ENCODE measurements at places on chromosomes 4 and X.

DNA sequence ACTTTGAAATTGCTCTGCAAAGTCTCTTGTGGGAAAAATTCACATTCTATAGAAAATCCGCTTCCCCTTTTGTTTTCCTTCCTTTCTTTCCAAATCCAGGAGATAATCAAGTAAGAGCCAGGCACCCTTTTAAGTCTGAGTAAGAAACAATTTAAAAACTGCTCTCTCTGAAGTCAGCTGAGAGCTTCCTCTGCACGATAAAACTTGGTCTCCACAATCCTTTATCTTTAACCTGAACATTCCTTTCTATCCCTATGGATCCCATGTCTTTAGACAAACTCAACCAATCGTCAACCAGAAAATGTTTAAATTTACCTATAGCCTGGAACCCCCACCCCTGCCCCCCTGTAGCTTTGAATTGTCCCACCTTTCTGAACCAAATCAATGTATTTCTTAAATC is 1723.6 kb upstream of the AGA start:
- no peak for DNase-seq

DNA sequence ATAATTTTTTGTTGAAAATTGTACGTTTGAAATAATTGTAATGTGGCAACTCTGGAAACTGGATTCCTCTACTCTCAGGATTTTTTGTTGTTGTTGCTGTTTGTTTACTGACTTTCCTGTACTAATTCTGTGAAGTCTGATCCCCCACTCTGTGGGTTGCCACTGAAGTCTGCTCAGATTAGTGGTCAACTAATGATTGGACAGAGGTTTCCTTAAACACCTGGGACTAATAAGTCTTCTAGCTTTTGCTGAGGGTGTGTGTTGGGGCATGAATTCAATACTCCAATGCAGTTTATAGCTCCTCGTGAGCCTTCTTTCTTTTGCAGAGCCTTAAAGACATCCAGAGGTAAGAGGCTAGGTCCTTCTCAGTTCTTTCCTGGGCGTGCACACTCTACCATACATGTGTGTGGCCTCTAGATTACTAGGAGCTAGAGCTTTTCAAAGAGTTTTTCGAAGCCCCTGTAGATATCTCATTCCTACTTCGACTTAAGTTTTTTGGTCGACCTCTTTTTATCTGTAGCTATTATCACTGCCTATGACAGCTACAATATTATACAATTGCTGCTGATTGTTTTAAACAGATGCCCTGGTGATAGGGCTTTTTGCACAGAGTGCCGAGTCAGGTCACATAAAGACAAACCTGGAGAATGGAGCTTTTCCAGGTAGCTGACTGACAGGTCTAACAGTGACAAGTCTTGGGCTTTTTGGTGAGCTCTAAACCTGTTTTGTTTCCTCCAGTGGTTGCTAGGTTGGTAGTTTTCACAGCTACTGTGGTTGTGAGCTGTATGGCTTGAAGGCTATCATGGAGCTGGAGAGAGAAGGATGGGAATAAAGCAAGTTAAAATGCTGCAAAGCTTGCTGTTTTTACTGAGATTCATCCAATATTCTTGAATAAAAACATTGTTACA is 34.0 kb downstream of the BMP2K start:
- DNase-seq: no peak

GRCh38 chr4:79466621-79467020 is 58.6 kb upstream of the GK2 start:
- DNase-seq: no peak

- no peak for DNase-seq
Measured at GRCh38 chr4:148216866-148217814, 225.1 kb downstream of the NR3C2 start.

DNA sequence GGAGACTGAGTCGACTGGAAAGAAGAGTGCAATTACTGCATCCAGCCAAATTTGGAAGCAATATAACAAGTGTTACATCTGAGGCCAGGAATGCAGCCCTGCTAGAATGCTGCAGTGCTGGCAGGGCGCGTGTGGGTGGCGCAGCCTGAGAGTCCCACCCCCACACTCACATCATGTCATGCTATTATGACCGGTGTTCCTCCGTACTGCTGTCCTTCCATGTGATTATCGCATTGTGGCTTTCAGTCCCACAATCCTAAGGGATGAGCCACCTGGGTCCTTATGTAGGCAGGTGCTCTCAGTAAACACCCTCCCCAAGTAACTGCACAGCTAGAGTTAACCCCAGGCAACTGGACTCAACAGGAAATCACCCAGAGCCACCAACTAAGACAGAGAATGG is 122.6 kb upstream of the CPEB2 start:
- DNase-seq: no peak

DNA sequence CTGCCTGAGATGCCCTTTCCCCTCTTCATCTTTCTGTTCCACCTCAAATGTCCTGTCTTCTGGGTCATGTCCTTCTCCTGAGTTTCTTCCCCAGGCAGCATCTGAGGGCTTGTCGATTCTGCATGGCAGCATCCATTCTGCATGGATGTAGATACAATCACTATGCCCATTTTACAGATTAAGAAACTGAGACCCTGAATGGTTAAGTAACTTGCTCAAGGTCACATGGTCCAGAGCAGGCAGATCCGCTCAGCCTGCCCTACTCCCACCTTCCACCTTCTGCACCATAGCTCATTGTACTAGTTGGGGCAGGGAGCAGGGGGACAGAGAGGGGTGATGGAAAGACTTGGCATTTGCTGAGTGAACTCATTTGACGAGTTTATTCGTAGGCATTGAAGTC is 32.0 kb downstream of the ZNF185 start:
- DNase-seq: no peak

- DNase-seq: no peak
Measured at GRCh38 chr4:118865091-118865708, 23.5 kb upstream of the SYNPO2 start.

DNA sequence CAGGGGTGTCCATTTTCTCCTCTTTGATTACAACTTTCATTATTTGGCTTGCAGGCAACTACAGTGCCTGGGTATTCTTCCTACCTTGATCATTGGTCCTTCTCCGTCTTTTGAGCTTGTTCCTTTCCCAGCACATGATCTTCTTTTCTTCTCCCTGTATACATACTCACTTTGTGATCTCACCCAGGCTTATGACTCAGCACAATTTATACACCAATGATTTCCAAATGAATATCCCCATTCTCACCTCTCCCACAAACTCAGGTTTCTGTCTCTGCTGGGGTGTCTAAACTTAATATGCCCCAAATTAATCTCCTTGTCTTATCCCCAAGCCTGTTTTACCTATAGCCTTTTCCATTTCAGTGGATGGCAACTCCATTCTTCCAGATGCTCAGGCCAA is 19.5 kb upstream of the C4orf54 start:
- DNase-seq: no peak

- DNase-seq: no peak
Measured at GRCh38 chr4:81166458-81167160, 48.4 kb downstream of the PRKG2 start.

DNA sequence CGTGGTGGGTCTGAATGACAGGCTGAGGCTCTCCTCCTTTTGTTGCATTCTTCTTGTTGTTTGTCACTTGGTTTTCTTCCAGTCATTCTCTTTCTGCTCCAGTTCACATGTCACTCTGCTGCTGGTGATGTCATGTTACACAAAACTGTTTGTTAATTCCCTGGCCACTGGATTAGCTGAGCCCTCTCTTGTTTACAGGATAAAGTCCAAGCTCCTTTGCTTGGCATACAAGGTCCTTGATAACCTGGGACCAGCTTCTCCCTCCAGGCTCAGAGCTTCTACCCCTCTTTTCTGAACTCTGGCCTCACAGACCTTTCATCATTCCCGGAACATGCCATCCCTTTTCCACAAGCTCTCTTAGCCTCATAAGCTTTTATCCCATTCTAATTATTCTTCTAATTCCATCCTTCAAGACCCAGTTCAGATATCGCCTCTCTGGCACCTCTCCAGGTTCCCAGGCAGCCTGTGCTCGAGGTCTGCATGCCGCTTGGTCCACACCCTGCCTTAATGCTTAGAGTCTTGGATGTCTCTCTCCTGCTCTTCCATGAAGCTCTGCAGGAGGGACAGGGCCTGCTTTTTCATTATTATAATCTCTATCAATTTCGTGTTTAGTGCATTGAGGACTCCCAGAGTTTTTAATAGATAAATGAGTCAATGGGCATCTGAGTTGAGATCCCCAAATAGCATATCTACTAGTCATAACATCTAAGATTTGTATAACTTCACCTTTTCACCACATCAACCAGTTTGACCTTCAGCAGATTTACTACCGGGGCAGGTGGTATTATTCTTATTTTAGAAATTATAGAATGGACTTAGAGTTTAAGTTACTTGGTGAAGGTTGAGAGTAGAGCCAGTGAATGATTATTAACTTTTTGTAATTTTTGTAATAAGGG is 98.7 kb downstream of the TMEM131L start:
- no peak for DNase-seq

DNA sequence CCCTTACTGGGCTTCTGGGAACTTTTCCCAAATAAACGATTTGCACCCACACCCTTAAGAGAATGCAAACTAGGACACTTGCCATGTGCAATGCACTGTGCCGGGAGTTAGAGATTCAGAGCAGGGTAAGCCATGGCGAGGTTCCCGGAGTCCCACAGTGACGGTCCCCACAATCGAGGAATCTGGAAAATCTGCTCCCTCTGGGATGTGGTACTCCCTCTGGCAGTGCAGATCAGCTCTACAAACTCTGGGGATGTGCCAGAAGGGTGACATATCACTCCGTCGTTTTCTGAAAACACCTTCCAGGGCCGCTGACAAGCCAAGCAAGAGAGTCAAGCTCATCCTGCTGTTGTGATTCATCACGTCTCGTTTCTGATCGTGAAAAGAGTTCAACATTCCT is 537.5 kb downstream of the BCOR start:
- DNase-seq: no peak

- DNase-seq: no peak
Measured at GRCh38 chr4:148044912-148045352, 313.0 kb downstream of the ARHGAP10 start.

DNA sequence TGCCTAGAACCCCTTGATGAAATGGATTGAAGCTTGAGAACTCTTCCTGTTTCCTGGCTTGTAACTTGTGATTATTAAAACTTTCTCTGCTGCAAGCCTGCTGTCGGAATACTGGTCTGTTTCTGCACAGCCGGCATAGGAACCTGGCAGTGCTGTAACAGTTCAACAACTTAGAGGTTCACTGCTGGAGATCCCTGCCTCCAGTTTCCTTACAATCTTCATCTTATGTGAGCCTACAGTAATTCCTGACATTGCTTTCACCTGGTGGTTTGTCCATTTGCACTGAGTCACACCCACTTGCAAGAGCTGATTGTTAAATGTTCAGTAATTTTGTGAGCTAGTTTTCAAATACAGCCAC is 1.3 kb upstream of the SEPSECS start:
- no peak for DNase-seq

DNA sequence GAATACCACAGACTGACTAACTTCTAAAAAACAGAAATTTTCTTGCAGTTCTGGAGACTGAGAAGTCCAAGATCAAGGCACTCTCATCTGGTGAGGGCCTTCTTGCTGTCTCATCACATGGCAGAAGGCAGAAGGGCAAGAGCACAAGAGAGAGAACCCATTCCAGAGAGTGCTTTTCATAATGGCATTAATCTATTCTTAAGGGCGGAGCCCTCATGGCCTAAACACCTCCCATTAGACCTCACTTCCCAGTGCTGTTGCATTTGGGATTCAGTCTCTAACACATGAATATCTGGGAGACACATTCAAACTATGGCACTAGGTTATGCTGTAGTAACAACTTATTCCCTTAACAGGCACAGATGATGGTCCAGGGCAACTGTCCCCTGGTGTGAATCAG is 37.1 kb upstream of the TLR2 start:
- DNase-seq: no peak

DNA sequence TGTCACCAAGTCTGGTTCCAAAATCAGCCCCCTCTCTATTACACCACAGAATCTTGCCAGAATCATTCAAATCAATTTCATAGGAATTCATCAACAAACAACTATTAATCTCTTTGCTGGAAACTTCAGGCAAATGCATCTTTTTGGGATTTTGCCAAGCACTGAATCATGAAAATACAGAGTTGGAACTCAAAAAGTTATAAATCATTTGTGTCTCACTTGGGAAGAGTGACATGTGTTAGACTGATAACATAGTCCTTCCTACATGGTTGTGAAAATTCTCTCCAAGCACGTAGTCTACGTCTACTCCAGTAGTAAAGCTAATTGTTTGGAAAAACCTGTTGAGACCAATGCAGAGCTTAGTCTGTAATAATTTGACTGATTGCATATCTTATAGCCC is 19.0 kb downstream of the CXCL8 start:
- DNase-seq: no peak

DNA sequence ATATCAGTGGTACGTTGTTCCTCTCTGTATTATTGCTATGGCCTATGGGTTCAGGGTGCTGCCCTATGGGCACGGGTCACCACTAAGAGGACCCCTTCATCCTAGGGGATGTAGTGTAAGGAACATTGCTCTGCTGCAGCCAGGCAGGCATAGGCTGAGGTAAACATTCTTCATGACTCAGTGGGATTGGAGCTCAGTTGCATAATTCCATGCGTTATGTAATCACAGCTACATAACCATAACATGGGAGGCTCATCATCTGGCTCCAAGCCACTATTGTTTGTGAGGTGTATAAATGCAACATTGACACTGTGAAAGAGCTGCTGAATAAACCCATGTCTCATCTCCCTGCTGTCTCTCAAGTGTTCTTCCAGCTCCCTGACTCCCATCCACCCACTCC is 375.2 kb downstream of the MAGEE1 start:
- no peak for DNase-seq

DNA sequence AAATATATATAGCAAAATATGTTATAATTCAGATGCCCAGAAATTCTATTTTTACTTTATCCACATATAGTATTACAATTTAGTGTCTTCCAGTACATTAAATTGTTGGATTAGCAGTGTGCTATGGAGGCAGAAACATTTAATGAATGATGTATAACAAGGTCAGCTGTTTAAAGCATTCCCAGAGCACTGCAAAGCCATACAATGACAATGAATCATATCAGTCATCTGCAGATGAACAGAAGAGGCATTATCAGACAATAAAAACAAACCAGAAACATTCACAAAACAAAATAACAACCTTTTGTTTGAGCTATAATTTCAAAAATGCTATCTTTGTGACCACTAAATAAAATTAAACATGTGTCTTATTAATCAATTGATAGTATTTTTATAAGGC is 524.2 kb downstream of the FAT4 start:
- DNase-seq: no peak

- no peak for DNase-seq
Measured at GRCh38 chr4:127667772-127668171, 35.0 kb downstream of the INTU start.

DNA sequence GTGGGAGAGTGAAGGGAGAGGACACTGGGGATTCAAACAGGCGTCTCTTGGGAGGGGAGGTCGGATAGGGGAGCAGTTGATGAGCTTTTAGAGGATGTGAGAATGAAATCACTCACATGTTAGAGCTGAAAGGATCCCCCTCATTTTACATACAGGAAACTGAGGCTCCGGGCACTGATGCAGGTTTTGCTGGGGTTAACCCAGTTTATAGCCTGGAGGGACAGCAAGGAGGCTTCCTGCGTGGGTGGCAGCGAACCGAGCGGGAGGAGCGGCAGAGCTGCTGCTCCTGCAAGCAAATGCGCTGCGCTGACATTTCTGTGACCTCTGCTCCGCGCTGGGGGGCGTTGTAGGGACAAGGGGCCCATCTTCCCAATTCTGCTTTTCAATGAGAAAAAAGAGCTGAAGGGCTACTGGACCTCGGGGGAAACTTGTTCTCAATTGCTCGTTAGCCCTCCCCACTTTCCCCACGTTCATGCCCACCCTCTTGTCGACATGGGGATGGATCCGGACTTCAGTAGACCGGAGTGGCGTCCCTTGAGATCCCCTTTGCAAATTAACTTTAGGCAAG is 1.2 kb upstream of the NEUROG2 start:
- no peak for DNase-seq

Measured in AG04450 (cell line).